ENCODE measurements at places on chromosomes 2 and 18. TPM values are rescaled to one million over a fixed set of nuclear protein-coding genes. Genes with fewer than 3 reads are reported as not detected.

The HOXD3 gene
- total RNA-seq = 0.54 TPM

The DIPK1C gene
- not detected for total RNA-seq

The AMER3 gene
- total RNA-seq = not detected

The STAT4 gene
- 0.09 TPM for total RNA-seq

The ANKRD62 gene
- total RNA-seq = not detected

The MAL gene
- not detected for total RNA-seq

The CRYBA2 gene
- total RNA-seq = not detected

Data from endothelial cell of coronary artery (primary cell).